ENCODE measurements at places on chromosomes 6 and 20. TPM values are rescaled to one million over a fixed set of nuclear protein-coding genes. Genes with fewer than 3 reads are reported as not detected.

DEFB119 gene
- total RNA-seq = not detected

AGER gene
- 2.6 TPM for total RNA-seq

CD40 gene
- 5.4 TPM for total RNA-seq

SLC18B1 gene
- total RNA-seq = 8.1 TPM

PCK1 gene
- 0.04 TPM for total RNA-seq

SIRPD gene
- not detected for total RNA-seq

DPM1 gene
- 149 TPM for total RNA-seq

MOG gene
- total RNA-seq = 0.16 TPM

SLC22A16 gene
- total RNA-seq = 0.13 TPM

ANKRD66 gene
- not detected for total RNA-seq

PTCRA gene
- total RNA-seq = not detected

IL20RA gene
- not detected for total RNA-seq

CSNK2B gene
- total RNA-seq = 129 TPM

ZNF165 gene
- total RNA-seq = 0.87 TPM

RBPJL gene
- not detected for total RNA-seq

LINC00237 gene
- not detected for total RNA-seq

WFDC2 gene
- total RNA-seq = 1.1 TPM

SLC4A11 gene
- total RNA-seq = 1.5 TPM

ANKEF1 gene
- 4.7 TPM for total RNA-seq

QKI gene
- 108 TPM for total RNA-seq

FNDC11 gene
- 0.45 TPM for total RNA-seq

TOX2 gene
- total RNA-seq = 7.7 TPM

SLC17A2 gene
- not detected for total RNA-seq

BPIFB4 gene
- total RNA-seq = not detected

ZBTB22 gene
- 12.6 TPM for total RNA-seq

HMGN3 gene
- total RNA-seq = 58.0 TPM

LY6G6D gene
- not detected for total RNA-seq

PBOV1 gene
- total RNA-seq = not detected

FOXS1 gene
- total RNA-seq = not detected

WFDC8 gene
- not detected for total RNA-seq

LAMP5 gene
- not detected for total RNA-seq

LAMA2 gene
- 2.6 TPM for total RNA-seq

DNMT3B gene
- 4.1 TPM for total RNA-seq

MBOAT1 gene
- total RNA-seq = 3.8 TPM

BIRC7 gene
- total RNA-seq = 0.08 TPM

TNXB gene
- total RNA-seq = 2.7 TPM

GJE1 gene
- total RNA-seq = not detected

NKX2-4 gene
- 5.5 TPM for total RNA-seq

MRPL2 gene
- total RNA-seq = 31.2 TPM

OR2J3 gene
- total RNA-seq = not detected

ZSWIM1 gene
- total RNA-seq = 13.4 TPM

WASF1 gene
- total RNA-seq = 8.7 TPM

SULF2 gene
- total RNA-seq = 82.7 TPM

NRSN1 gene
- total RNA-seq = not detected

KHDRBS2 gene
- 0.45 TPM for total RNA-seq

FOXQ1 gene
- not detected for total RNA-seq
